ENCODE measurements at places on chromosomes 12 and 14.
A peak's percentile ranks its signal among the peaks of the same experiment; 100 is the strongest.

GRCh38 chr12:110102255-110102654, 21.9 kb upstream of the IFT81 start:
- DNase-seq = peak; percentile 70

DNA sequence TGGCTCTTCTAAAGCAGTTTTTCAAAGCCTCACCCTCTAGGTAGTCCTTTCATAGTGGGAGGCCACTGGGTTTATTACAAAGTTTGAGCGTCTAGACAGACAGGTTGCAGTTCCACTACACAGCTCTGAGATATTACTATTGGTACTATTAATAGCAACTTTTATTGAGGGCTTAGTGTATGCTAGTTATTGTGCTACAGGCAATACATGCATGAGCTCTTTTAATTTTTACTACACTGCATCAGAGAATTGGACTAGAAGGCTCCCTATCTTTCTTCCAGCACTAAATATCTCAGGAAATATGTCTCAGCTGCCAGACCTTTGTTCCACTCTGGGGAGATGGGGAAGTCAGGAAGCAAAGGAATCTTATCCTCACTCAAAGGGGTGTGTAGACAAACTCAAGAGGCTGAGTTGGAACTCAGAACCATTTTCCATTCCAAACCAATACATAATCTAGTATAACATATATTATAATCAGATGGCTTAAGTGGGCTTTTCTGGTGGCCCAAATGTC, 161.8 kb upstream of the SLC38A2 start:
- DNase-seq = no peak

DNA sequence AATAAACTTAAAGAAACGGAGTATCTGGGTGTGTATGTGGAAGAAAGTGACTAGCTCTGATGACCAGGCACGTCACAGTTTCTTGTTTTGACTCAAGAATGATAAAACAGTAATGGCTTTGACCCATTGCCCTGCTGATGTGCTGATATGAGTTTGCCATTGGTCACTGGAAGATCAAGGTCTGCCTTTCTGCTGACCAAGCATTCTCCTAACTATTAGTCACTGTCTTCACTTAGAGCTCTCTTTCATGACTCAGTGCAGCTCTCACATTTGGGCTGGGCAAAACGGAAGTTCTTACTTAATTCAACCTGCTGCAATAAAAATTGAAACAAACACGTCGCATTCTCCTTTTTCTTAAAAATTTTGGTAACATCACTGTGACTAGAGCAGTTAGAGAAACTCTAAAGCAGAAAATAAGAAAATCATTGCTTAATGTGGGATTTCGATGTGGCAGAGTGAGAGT, 366.7 kb downstream of the BTG1 start:
- peak; percentile 98 for DNase-seq

DNA sequence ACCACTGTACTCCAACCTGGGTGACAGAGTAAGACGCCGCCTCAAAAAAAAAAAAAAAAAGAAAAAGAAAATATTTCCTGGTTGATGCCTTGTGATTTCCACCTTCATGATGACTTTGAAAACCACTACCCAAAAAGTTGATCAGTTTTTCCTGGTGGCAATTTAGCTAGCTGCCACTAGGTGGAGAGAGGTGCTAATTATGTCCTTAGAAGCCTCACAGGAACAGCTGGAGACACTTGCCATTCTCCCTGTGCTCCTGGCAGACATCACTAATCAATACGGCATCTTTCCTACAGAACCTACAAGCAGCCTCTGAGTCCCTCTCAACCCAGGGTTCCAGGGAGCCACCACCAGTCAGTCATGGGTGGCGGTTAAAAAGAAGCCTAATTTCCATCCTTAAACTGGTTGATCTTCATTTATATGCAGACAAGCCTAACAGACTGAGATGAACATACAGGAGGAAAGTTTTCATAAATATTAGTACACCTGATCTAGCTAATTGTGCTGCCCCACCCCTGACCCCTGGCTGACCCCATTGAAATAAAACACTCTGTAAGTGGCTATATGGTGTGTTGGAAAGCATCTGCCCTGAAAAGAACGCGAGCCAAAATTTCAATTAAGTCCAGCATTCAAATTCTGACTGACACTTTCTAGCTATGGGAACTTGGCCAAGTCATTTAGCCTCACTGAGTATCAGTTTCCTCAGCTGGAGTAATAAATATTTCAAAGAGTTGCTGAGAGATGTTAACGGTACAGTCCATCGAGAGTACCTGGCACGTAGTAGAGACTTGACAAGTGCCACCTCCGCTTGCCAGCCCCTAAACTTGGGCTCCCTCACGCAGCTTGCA, 6.2 kb upstream of the OAS1 start:
- DNase-seq = peak; percentile 62

DNA sequence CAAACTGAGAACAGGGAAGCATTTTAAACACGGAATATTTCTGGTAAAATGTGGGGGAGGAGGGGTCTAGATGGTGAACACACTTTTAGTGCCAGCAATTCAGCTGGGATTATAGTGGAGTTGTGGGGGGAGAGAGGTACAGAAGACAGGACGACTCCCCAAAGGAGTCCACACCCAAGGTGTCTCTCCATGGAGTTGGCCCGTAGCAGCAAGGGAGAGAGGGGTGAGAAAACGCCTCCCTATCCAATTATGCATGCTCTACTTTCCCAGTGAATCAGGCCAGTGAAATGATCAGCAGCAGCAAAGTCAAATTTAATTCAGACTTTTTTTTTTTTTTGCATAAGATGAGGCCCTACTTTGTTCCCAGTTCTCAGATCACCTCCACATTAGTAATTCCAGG, 38.6 kb downstream of the BTG1 start:
- DNase-seq = peak; percentile 37

- no peak for DNase-seq
Measured at GRCh38 chr14:68574906-68575305, 218.0 kb downstream of the ZFP36L1 start.

GRCh38 chr12:42070036-42070435, 74.6 kb downstream of the GXYLT1 start:
- DNase-seq = no peak

- no peak for DNase-seq
Measured at GRCh38 chr12:44258246-44258645, 422.4 kb downstream of the TMEM117 start.
